ENCODE measurements at places on chromosomes 16 and 17.

GRCh38 chr17:67063141-67063540, 18.8 kb downstream of the CACNG1 start:
- DNase-seq: peak; percentile 7

DNA sequence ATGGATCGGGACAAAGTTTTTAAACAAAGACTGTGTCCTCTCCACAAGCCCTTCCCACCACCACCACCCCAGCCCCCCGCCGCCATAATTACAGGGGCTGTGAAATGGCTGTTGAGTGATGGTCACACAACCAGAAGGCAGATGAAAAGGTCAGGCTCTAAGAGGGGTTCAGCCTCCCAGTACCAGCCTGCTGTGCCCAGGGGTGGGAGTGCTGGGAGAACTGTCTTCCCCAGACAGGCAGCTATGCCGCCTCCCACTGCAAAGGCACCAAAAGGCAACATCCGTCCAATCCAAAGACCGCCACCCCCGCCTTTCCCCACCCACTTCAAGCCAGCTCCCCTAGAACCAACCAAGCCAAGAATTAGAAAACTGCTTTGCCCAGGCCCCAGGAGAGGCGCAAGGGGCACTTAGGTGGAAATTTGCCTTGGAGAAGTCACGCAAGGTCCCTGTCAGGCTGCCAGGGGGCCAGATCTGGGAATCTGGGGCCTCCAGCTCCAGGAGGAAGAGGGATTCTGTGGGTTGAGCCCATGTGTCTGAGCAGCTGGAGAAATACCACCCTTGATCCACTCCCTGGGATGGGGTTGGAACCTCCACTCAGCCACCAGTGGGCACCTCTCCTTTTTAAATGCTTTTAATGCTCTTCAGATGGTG, 14.4 kb downstream of the CARHSP1 start:
- DNase-seq: no peak

DNA sequence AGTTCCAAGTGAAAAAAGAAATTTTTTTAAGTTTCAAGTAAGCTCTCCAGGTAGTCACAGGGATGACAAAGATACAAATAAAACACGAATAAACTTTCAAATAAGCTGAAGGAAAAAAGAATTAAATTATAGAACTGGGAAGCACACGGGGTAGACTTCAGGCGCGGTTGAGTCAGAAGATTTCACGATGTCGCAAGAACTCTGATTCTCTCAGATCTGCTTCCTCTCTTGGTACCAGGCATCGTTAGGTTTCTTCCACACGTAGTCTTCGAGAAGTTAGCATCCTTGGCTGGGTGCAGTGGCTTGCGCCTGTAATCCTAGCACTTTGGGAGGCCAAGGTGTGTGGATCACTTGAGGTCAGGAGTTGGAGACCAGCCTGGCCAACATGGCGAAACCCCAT, 784.1 kb upstream of the RBFOX1 start:
- no peak for DNase-seq

GRCh38 chr17:68383443-68384321, 73.6 kb downstream of the WIPI1 start:
- DNase-seq: peak; percentile 63

DNA sequence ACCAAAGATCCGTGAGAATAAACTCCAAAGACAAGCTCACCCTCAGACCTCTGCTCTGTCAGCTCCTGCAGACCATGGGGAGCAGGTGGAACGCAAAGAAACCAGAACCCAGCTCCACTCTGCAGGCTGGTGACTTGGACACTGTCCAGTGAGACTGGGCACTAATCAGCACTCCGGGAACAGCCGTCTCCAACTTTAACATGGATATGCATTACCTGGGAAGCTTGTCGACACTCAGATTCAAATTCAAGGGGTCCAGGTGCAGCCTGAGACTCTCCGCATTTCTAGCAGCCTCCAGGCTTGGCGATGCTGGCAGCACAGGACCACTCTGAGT, 9.1 kb downstream of the SLX4 start:
- DNase-seq: no peak

DNA sequence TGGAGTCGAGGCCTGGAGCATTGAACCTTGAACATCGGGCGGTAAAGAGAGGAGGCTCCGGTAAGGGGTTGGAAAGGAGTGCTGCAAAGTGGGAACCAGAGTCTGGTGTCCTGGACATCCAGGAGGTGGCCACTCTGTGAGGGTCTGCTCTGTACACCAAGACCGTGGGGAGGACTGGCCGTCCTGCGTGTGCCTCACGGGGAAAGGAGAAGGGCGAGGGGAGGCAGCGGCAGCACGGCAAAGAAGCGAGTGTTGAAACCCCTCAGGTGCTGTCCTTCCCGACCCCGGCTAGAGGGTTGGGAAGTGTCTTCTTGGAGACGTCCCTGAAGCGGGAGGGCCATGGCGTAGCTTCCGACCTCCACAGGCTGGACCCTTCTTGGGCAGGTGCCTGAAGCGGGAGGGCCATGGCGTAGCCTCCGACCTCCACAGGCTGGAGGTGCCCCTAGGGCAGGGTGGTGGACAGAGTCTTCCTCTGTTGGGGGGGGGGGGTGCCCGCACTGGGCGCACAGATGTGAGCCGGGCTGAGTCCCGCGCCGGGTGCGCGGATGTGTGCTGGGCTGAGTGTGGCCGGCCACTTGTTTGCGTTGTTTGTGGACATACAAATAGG, 42.0 kb downstream of the FOXK2 start:
- DNase-seq: no peak

- DNase-seq: no peak
These were observed 1002.3 kb upstream of the CDH8 start for GRCh38 chr16:63038397-63039106.

DNA sequence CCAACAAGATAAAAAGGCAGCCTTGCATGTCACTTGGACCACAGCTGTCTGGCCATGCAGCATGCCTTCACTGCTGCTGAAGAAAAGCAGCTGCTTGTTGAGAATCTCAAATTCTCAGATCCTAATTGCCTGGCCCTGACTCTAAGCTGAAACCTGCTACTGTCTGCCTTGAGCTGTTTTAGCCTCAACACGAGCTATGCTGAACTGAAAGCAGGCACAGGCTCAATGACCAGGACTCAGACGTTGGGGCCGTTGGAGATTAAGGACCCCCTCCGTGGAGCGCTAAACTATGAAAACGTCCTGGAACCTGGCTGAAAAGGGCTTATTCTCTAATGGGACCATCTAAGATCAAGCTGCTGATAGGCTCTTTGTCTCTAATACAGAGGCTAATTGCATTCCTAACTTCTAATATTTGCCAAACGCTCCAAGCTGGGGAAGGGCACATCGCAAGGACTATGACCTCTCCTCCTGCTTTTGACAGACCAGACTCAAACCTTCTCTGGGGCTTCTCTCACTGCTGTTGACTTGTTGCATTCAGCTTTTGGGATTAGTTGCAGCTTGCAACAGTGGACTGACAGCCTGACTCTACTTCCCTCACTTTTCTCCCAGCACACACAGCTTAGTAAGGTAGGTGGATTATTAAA, 4.6 kb upstream of the PLK1 start:
- DNase-seq: peak; percentile 42

GRCh38 chr17:57667461-57667923, 77.6 kb downstream of the CCDC182 start:
- DNase-seq: no peak

- no peak for DNase-seq
These were observed 16.8 kb upstream of the PMP22 start for GRCh38 chr17:15281909-15282308.

DNA sequence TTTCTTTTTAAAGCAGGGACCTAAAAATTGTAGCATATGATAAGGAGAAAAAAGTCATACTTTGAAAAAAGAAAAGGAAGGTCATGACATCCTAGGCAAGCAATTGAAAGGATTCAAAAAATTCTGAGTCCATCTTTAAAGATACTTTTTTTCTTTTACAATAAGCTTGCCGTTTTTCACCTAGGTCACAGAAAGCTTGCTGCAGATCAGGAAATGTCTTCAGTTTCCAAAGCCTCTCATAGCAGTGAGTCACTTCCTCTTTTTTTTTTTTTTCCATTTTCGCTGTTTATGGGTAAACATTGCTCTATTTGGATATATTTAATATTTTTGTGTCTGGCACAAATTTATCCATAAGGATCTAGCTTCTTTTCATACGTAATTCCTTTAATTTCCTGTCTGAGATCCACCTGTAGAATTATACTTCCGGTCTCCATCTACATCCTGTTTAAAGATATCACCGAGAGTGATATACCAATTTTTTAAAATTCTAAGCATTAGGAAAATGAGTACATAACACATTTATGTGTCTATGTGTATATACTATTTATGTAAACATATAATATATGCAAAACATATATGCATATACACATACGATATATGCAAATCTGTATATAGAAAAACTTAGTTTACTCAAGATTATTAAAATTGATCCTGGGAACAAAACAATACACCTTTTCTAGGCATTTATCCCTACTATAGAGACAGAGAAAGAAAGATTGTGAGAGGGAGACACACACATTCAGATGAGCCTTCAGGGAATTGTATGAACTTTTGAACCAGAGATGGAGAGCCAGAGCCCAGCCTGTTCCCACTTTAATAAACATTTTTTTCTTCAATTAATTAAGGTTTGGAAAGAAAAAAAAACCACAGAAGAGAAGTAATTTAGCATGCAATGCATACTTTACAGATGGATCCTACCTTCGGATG, 134.4 kb downstream of the SKAP1 start:
- DNase-seq: no peak

- no peak for DNase-seq
These were observed 186.6 kb downstream of the C16orf78 start for GRCh38 chr16:49560004-49560830.

DNA sequence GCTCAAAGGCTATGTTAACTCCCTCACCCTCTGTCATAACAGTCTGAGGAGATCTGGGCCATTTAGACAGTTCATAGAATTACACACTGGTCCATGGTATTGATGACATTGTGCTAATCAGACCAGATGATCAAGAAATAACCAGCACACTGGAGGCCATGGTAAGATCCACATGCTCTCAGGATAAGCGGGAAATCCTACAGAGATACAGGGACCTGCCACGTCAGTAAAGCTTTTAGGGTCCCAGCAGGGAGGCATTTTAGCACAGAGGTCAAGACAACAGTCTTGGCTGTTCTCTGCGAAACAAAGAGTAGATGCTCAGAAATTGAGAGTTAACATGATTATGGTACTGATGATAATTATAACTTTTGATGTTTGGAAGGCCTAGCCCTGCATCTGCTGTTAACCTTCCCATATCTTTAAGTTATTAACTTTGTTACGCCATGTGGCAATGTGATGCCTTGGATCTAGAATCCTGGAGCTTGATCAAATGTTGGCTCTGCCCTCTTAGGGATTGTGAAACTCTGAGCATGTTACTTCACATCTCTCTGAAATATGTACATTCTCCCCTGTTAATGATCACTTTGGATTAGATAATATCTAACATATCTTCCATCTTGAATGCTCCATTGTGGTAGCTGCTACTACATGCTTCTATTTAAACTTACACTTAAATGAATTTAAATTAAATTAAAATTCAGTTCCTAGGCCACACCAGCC, 172.0 kb upstream of the SOX9 start:
- no peak for DNase-seq

DNA sequence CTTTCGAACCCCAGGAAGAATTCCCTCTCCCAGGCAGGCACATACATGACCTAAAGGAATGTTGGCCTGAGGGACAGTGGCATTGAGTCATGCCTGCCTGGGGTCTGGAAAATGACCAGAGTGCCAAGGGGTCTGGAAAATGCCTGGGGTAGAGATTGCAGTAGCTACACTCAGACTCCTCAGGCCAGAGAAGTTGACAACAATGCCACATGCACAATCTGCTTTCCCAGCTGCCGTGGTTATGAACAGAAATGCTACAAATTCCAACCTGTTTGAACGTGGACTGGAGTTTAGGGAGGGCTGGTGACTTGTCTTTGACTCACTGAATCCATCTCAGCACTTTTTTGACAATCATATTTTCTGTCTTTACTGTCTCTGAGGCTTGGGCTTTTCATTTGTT, 250.0 kb downstream of the ABCC12 start:
- DNase-seq: no peak

DNA sequence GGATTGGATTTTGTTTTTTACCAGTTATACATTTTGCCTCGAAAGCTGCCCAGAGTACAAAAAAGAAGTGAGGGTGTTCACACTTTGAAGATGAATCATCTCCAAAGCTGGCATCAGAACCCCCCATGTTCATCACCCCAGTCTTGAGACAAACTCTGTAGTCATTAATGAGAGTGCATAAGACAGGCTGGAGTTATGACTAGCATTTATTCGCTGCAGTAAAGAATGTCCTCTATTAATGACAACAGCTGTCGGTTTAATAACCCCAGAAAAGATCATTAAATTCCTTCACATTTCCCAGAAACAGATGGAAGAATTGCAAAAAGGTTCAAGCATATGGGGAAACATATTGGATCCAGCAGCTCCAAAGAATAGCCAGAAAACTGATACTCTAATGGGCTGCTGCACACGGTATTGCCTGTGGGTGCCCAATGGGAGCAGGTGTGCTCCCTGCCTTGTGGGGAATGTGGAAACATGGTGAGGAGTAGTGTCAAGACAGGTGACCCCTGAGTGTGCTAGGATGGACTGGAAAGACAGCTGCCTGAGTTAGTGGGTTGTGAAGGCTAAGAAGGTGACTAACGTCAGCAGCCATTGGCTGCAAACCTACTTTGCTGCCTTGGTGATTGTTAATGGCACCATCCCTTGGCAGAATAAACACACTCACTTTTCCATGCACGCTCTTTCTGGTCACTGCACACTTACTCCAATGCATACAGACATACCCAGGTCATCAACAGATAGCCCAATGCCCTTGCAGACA, 81.9 kb downstream of the AIPL1 start:
- DNase-seq: no peak

DNA sequence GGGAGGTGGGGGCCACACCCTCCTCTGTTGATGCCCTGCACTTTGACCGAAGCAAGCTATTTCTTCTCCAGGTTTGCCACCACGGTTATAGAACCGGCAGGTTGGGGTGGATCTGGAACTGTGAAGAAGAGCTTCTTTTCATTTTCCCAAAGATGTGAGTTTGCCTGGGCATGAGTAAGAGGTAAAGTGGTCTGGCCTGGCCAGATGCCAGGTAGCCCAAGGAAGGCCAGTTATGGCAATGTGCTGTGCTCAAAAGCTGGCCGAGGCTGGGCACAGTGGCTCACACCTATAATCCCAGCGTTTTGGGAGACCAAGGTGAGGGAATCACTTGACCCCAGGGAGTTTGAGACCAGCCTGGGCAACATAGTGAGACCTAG, 18.7 kb downstream of the ATP6V0D1 start:
- DNase-seq: no peak

GRCh38 chr16:66487580-66488275, 60.6 kb downstream of the BEAN1 start:
- no peak for DNase-seq

DNA sequence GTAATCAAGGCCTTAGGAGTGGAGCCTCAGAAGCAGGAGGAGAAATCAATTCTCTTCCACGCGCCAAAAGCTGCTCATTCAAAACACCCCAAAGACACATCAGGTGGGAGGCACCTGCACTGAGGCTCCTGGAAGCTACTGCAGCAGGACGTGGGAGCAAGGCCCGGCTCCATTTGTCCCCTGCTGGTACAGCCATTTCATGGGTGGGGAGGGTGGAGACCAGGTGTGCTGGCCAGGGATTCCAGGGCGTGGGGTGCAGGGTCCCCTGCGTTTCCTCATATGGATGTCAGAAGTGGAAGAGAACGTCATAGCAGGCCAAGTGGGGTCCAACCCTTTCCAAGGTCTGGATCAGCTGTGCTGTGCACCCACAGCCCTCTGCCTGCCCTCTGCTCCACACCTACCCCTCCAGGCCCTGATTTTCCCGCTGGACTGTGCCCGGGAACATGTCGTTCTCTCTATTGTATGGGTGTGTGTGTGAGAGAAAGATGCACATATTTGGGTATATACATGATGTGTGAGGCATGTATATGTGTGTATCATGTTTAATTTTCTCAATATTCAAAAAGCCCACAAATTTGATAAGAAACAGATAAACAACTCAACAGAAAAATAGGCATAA, 39.2 kb upstream of the CBX4 start:
- no peak for DNase-seq

GRCh38 chr16:61580579-61580978, 455.7 kb downstream of the CDH8 start:
- no peak for DNase-seq

All from right lung (tissue), 10 donors.